ENCODE measurements at places on chromosomes 11 and 22.
A peak's percentile ranks its signal among the peaks of the same experiment; 100 is the strongest.

GRCh38 chr11:12693479-12694182, 19.4 kb downstream of the TEAD1 start:
- peak; percentile 17 for DNase-seq

- DNase-seq, result no peak
Observed at GRCh38 chr11:46640036-46640788, 22.9 kb downstream of the ATG13 start.

GRCh38 chr22:16824716-16825687, at the start of gene XKR3:
TSS of gene XKR3 (minus strand) at chr22:16825411. CDS start at chr22:16808073, 17,338 bp downstream.
- no peak for DNase-seq

GRCh38 chr11:44145011-44145775, 49.7 kb downstream of the EXT2 start:
- no peak for DNase-seq

- DNase-seq, result no peak
Observed at GRCh38 chr11:36254713-36255112, 34.5 kb downstream of the COMMD9 start.
